ENCODE measurements at places on chromosomes 7 and 10.

GRCh38 chr7:129332254-129333035 lies 101.8 kb upstream of the STRIP2 start:
- DNase-seq: peak; percentile 9

GRCh38 chr7:70539617-70540016 lies 592.3 kb upstream of the GALNT17 start:
- DNase-seq: no peak

DNA sequence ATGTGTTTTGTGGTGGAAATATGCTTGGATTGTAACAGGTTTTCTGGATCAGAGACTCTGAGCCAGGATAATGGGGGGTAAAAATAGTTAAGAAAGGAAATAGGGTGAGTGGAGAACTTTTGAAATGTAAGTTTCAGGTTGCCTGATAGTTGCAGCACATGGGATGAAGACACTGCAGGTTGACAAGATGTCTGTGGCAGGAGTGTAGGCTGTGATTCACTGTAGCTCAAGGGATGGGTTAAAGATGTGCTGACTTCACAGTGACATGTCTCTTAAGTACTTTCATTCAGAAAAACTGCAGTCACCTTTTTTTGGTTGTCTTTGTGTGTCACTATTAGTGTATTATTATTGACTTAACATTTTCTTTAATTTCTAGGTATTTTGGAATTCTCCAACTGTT lies 63.5 kb upstream of the SLC39A12 start:
- no peak for DNase-seq

DNA sequence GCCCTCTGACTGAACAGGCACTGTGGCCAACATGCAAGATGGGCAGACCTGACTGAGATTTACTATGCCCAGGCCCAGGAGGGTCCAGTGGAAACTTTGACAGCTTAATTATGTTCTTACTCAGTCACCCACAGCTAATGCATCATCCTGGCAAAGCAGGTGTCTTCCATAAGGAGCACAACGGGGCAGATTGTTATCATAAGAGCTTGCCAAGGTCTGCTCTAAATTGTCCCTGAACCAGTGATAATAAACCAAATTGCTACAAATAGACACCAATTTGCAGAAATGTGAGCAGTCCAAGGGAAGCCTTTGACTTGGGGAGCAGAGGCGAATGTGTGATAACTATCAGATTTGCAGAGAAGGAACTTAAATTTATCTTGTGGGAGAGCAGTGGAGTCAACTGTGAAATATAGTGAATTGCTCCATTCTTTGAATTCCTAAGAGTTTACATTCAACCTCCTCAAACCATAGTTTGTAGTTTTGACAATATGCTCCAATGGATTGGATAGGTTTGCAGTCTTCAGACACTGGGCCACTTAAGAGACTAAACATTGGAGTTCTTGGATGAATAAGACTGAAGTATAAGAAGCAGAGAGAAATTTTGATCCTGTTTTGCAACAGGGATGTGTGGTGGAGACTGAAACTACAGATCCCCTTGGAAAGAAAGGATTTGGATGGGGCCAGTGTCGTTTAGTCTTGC lies 494.7 kb downstream of the CCSER2 start:
- no peak for DNase-seq

DNA sequence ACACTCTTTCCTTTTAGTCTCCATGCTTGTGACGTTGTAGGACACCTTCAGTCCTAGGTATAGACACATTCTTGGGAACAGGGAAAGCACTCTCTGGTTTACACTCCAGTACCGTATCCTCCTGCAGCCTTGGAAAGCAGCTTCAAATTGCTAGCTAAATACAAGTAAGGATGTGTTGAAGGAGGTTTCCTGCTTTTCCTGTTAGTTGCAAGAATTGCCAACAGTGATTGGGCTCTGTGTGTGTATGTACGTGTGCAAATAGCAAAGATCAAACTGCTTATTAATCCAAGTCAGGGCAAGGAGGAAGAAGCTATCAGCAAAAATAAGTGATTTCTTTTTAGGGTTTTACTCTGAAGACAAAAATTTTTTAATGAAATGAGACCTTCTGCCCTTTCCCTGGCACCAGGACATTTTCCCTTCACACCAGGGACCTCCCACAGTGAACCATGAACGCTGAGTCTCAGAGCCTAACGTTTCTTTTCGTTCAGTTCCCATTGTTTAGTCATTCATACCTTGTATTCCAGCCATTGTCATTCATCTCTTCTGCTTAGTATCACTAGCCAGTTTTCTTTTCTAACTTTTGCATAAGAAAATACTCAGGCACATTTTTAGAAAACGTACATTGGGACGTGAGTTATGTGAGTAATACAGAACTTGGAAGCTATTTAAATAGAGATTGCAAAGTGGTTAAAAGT lies 36.9 kb upstream of the AUTS2 start:
- DNase-seq: no peak

- no peak for DNase-seq
Measured at GRCh38 chr7:139828446-139828845, 618 bp upstream of the TBXAS1 start.

- no peak for DNase-seq
Measured at GRCh38 chr7:36764929-36765328, 40.6 kb upstream of the AOAH start.

GRCh38 chr7:122790132-122790531 lies 87.4 kb upstream of the RNF148 start:
- DNase-seq: peak; percentile 41
